Stimulated activated CD4-positive, alpha-beta T cell treated with anti-CD3 and anti-CD28 coated beads, TNF-alpha, amount 100 ng/mL, for 48 hours (primary cell): ENCODE measurements at places on chromosomes 13 and 19.

DNA sequence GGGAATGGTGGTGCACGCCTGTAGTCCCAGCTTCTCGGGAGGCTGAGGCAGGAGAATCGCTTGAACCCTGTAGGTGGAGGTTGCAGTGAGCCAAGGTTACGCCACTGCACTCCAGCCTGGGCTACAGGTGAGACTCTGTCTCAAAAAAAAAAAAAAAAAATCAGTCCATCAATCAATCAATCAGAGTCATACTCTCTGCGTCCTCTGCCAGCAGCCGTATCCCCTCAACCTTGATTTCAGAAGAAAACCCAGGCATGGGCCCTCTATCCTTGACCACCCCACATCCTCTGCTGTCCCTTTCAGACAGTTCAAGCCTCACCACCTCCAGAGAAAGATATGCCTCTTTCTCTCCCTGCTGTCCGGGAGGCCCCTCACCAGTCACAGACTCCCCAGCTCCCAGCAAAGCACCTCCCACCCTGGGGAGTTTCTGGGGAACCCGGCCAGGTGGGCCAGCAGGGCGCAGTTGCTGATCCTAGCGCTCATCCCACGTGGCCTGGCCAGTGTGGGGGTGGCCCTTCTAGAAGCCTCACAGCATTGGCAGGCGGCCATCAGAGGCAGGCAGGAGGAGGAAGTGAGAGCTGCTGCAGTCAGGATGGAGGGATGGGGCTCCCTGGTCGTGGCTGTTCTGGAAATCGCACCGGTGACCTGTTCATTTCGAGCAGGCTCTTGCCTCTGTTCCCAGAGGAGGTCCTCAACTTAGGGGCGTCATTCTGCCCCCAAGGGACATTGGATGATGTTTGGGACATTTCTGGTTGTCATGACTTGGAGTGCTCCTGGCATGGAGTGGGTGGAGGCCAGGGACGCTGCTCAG, 10.2 kb upstream of the JSRP1 start:
- no peak for DNase-seq

DNA sequence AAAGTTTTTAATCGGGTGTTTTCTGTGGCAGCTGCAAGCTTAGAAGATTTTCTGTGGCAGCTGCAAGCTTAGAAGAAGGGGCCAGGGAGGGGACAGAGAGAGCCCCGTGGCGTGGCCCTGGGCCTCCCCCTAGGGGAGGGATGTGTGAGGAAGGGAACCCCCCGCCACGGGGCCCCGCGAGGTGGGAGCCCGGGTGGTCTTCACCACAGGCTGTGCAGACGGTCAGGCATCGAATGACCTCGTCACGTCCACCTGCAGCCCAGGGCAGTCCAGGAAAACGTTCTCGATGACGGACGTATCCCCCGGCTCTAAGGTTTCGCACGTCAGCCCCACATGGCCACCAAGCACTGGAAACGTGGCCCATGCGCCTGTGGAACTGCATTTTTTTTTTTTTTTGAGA, 8.6 kb downstream of the POLR2E start:
- DNase-seq = no peak

DNA sequence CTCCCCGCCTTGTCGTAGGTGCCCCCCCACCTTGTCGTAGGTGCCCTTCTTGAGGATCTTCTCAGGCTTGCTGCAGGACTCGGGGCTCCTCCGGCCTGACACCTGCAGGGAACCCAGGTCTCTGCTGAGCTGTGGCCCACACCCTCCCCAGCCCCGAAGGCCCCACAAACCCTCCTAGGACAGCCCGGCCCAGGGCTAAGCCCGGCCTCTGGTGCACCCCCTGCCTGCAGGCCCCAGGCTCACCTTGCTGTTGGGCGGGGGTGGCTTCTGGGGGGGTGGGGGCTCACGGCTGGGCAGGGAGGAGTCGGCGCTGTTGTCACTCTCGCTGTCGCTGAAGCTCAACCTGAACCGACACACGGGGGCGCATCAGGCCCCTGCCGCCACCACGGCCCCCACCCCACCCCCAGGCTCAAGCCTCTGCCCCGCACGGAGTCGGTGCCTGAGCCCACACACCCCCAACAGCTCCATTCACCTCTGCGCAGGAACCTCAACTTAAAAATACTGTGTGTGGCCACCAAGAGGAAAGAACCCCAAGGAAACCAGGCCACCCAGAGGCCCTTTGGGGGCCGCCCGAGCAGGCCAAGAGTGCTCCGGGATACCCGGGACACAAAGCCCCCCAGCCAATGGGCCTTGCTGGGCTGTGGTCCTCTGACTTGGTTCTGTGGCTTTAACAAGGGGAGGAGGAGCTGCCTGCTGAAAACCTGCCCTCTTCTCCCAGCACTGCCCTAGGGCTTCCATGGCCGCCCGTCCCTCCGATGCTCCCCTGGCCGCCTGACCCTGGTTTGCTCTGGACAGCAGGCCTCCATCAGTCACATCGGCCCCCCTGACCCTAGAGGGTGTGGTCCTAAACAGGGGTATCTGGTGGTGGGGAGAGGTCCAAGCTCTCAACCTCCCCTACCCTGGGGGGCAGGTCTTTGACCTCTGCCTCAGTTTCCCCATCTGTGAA, 65.8 kb downstream of the MLLT1 start:
- no peak for DNase-seq

- peak; percentile 57 for DNase-seq
Observed at GRCh38 chr19:6654347-6655310, 15.3 kb downstream of the TNFSF14 start.

DNA sequence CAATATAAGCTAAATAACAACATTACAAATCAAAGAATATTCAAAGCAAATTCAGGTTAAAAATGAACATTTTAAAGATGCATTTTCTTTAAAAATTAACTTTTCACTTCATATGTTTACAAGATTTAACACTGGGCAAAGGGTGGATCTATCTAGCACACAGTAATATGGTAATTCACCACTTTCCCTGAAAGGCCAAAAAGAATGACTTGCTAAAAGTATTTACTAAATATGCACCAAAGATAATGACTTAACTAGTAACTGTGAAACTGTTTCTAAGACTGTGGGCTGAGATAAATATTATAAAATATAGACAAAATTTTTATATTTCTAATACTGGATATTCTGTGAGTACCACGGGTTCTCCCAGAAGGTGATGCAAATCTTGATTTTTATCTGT, 4.5 kb upstream of the EEF1AKMT1 start:
- DNase-seq = no peak

- no peak for DNase-seq
Observed at GRCh38 chr19:33794683-33795369, 1.8 kb upstream of the KCTD15 start.

- no peak for DNase-seq
Observed at GRCh38 chr19:11244846-11245589, 5.6 kb downstream of the ANGPTL8 start.

DNA sequence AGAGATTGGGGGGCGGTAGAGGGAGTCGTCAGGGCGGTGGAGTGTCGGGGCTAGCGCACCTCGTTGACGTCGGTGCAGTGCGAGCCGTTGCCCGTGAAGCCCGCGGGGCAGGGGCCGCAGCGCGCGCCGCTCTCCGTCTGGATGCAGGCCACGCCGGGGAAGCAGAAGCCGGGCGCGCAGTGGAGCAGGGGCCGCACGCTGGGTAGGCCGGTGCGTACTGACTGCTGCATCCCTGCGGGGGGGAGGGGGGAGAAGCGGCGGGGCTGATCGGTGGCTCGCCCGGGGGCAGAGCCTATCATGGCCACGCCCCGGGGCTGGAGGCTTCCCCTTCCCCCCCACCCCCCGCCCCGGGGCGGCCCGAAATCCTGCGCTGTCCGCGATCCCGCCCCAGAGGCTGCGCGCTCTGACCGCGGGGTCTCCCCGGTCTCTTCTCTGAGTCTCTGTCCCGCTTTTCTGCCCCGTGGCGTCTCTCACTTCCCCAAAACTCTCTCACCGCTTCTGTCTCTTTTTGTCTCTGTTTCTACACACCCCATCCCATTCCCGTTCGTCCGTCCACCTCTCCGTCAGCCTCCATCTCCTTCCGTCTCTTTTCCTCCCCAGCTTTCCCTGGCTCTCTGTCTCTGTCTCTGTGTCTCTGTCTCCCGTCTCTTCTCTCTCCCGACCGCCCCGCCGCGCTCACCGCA, 1.1 kb downstream of the COMP start:
- no peak for DNase-seq

GRCh38 chr19:48394331-48395169, 1.1 kb downstream of the GRIN2D start:
- DNase-seq = no peak

DNA sequence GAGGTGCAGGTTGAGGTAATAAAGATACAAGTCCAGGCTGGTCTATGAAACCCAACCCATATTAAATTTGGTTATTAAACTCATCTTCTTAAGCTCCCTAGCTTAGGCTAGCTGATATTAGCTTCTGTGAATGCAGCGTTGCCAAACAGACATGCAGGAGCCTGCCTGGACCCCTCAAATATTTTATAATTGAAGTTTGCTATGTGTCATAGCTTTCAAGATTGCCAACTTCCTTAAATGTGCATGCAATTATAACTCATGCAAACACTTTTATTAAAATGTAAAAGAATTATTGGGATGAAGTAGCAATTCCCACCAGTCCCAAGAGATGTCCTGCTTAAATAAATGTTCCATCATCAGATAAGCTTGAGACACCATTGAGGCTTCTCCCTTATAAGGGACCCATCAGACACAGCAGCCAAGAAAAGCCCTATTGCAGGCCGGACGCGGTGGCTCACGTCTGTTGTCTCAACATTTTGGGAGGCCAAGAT, 51.3 kb downstream of the MBNL2 start:
- no peak for DNase-seq

DNA sequence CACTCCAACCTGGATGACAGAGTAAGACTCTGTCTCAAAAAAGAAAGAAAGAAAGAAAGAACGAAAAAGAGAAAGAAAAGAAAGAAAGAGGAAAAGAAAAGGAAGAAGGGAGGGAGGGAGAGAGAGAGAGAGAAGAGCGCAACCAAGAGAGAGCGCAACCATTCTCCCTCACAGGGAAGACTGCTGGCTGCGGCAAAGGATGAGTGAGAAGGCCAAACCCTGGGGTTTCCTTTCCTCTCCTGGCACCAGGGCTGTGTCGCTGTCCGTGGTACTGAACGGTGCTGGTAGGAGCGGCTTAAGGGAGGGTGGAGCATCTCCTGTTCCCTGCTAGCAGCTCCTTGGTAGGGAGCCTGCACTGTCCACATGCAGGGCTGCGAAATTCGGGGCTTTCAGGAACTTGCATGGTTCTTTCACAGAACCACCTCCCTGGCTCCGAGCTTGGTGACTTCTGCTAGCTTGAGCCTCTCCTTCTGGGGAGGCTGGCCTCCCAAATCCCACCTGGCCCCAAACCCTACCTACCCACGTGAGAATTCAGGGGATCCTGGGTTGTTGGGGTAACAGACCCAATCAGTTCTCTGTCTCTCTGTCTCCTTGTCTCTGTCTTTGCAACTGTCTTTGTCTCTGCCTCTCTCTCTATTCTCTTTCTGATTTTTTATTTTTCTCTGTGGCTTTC, 51.1 kb upstream of the ZNRF4 start:
- DNase-seq = peak; percentile 29

- no peak for DNase-seq
Observed at GRCh38 chr13:50340551-50341287, 325.5 kb downstream of the KCNRG start.

DNA sequence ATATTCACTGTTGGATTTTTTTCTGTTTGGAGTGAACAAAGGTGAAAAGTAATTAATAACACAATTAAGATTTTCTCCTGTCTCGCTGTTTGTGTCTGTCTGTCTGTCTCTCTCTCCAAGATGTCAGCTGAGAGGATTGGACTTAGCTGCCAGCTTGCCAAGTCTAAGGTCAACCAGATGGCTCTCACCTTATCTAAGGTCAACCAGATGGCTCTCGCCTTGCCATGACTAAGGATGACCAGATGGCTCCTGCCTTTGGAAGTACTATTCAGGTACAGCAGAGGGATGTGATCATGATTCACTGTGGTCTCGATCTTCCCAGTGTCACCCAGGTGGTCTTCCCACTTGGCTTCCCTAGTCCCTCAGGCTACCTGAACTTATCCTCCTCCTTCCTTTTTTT, 1436.4 kb downstream of the UQCRFS1 start:
- DNase-seq = no peak

- no peak for DNase-seq
Observed at GRCh38 chr13:20607015-20607414, 40.1 kb downstream of the IFT88 start.

DNA sequence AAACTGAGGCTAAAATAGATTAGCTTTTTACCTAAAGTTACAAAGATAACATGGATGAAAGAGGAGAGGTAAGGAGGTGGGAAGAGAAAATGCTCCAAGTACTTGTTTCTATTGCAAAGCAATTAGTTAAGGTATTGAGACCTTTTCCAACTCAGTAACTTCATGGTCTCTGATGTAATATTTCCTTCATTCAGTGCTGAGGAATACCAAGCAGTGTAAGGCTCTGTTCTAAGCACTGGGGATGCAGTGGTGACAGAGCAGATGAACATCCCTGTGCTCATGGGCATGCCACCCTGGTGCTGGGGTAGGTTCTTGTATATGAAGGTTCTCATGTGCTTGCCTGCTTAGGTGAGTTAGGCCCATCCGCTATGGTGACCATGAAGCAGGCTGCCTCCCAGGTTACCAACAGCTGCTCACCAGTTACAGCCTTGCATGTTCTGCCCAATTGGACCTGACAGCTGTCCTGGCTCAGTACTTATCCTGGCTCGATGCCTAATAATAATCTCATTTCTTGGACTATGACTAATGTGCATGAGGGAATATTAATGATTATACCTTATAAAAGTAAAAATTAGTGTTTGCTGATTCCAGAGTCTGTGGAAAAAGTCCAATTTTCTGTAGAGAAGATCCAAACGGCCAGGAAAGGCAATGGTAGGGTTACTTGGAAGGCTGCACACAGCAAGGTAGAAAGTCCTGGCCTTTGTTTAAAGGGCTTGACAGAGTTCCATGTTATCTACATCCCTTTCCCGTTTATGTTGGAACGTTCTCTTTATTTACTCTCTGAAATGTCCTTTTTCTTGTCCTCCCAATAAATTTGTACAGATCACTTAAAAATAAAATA, 48.3 kb downstream of the LATS2 start:
- no peak for DNase-seq

DNA sequence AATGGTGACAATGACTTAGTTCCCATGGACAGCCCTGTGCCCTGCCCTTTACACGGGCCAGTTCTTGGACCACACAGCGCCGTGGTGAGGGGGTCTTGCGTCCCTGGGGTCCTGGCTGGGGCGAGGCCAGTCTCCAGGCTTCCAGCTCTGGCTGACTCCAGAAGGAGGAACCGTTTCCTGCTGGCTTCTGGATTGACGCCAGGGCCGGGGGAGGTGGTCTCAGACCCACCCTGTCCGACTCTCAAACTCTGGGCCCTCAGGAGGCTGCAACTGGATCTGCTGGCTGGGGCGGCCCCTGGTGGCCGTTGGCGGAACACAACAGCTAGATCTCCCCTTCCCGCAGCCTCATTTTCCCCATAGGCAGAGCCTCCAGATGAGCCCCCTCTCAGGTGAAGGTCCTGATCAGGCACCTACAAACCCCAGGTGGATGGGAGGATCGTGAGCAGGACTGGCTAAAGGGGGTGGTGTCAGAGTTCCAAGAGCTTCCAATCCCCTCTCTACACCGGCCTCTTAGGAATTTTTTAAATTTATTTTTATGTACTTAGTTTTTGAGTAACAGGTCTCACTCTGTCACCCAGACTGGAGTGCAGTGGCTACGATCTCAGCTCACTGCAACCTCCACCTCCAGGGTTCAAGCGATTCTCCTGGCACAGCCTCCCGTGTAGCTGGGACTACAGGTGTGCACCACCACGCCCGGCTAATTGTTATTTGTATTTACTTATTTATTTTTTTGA, 8.0 kb downstream of the CCDC194 start:
- no peak for DNase-seq
